ENCODE measurements at places on chromosomes 2 and 18. TPM values are rescaled to one million over a fixed set of nuclear protein-coding genes. Genes with fewer than 3 reads are reported as not detected.

GRCh38 chr2:191500884-191501560 is 176.9 kb upstream of the NABP1 start:
- H3K4me1 ChIP-seq: no peaks in the 10 kb centered on the region
- H3K4me3 ChIP-seq: no peak overlapping the region
- peaks cover 8% of the 10 kb centered on the region for H3K27me3 ChIP-seq
- DNase-seq: no peak
- no peaks in the 10 kb centered on the region for H3K36me3 ChIP-seq
- H3K27ac ChIP-seq: no peak overlapping the region

Gene ARHGEF33
- total RNA-seq: not detected

GRCh38 chr2:45919711-45920111 is 268.2 kb downstream of the PRKCE start:
- H3K4me3 ChIP-seq: no peak overlapping the region
- H3K4me1 ChIP-seq: peaks cover 14% of the 10 kb centered on the region
- DNase-seq: no peak
- no peaks in the 10 kb centered on the region for H3K27me3 ChIP-seq
- no peaks in the 10 kb centered on the region for H3K36me3 ChIP-seq

DNA sequence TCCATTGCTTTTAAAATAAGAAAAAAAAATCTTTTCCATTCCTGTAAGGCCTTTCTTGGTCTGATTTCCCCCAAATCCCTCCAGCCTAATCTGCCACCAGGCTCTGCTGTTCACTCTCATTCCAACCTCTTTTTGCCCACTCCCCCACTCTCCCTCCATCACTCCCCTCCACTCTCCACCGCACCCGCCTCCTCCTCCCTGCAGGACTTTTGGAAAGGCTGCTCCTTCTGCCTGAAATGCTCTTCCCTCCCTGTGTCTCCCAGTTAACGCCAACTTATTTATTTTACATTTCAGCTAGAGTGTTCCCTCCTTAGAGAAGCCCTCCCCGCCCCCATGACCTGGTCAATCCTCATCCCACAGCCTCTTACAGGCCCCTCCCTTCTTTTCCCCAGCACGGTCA is 4.7 kb upstream of the WNT6 start:
- peaks cover 3% of the 10 kb centered on the region for H3K4me1 ChIP-seq
- DNase-seq: no peak
- peaks cover 65% of the 10 kb centered on the region for H3K27me3 ChIP-seq

DNA sequence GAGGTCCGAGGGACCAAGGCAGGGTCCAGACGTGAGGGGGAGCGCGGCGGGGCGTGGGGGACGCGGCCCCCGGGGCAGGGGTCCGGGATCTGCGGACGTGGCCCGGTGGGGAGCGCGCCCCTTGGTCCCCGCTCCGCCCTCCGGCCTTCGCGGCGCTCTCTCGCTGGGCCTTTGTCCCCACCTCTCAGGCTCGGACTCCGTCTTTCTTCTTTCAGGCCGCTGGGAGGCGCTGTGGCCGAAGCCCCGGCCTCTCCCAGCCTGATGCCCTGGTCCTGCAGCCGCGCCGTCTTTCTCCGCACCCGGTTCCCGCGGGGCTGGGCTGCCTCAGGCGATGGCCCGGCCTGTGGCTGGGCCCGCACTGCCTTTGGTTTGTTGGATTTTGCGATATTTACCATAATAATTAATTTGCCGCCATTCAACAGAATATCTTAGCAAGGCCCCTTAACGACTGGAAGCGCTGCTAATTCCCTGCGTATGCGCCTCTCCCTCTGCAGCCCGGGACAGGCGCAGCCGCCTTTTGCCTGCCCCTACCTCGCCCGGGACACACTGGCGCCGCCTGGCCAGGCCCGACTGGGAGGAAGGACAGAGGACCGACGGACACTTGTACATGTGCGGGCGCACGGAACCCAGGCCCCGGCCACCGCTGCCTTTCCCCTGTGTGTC is 10.8 kb downstream of the SIX3 start:
- no peaks in the 10 kb centered on the region for H3K36me3 ChIP-seq
- peak; percentile 33 for DNase-seq
- peaks cover 84% of the 10 kb centered on the region for H3K27me3 ChIP-seq
- no peak overlapping the region for H3K4me3 ChIP-seq

DNA sequence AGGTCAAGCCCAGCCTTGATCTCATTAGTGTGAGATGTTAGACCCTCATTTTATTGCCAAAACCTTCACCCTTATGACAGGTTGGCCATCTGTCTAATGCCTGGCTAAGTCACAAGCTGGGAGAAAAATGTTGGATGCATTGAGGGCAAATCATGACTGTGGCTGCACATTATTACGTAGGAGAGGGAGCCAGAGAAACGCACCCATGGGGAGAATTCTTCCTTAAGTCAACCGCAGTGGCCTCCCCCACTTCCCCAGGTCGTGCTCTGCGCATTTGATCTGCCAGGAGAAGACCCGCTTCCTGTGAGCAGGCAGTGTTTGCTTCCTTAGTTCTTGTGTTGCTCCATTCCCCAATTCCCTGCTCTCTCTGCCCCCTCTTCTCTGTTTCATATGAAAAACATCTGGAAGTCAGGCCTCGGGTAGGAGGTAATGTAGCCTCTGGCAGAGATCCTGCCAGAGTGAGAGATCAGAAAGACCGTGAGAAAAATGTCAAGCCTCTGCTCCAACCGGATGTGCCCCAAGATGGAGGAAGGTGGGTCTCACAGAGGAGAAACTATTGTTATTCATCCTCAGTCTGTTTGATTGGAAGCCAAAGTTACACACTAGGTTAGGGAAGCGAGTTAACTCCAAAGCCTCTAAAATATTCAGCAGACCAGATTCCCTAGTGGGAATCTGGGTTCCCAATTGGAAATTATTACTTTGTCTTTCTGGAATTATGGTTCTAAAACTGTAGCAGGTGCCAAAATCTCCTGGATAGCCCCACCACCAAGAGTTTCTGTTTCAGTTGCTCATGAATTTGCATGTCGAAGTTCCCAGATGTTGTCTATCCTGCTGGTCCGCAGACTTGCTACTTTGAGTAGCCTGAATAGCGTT is 144.3 kb upstream of the PELI1 start:
- no peaks in the 10 kb centered on the region for H3K36me3 ChIP-seq
- no peak overlapping the region for H3K27ac ChIP-seq
- DNase-seq: no peak
- H3K27me3 ChIP-seq: no peaks in the 10 kb centered on the region
- H3K4me3 ChIP-seq: no peak overlapping the region

DNA sequence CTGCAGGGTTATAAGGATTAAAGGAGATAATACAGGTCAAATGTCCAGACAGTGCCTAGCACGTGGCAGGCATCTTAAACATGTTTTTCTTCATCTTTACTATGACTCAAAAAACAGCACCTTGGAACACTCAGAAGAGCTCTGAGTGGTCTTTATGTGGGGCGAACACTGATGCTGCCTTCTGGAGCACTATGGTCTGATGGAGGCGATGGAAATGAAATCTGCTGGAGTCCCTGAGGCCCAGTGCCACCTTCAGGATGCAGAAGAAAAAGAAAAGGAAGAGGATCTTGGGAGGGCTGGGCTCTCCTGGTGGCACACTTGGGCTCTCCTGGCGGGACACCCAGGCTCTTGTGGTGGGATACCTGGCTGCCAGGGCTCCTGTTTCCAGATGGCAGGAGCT is 171.8 kb downstream of the EIPR1 start:
- H3K36me3 ChIP-seq: peaks cover 2% of the 10 kb centered on the region
- peak overlapping the region; percentile 63 for H3K27ac ChIP-seq
- H3K4me1 ChIP-seq: no peaks in the 10 kb centered on the region
- no peaks in the 10 kb centered on the region for H3K27me3 ChIP-seq

Gene NOSTRIN
- total RNA-seq: not detected

- DNase-seq: no peak
- H3K4me1 ChIP-seq: peaks cover 6% of the 10 kb centered on the region
- H3K4me3 ChIP-seq: no peak overlapping the region
- peaks cover 2% of the 10 kb centered on the region for H3K27me3 ChIP-seq
Observed at GRCh38 chr2:151374436-151374835, 17.0 kb downstream of the TNFAIP6 start.

Gene ZNF2
- total RNA-seq: 5.0 TPM

Gene PARD3B
- total RNA-seq: 0.76 TPM

Measured in activated CD8-positive, alpha-beta T cell treated with anti-CD3 and anti-CD28 coated beads, Interleukin-2, amount 10 ng/mL, durations not matched to agents 7 days and 5 days (primary cell).